ENCODE measurements at places on chromosomes 11 and 22.
A peak's percentile ranks its signal among the peaks of the same experiment; 100 is the strongest.

GRCh38 chr22:39808081-39808480 is 85.5 kb downstream of the ENTHD1 start:
- no peak for DNase-seq

DNA sequence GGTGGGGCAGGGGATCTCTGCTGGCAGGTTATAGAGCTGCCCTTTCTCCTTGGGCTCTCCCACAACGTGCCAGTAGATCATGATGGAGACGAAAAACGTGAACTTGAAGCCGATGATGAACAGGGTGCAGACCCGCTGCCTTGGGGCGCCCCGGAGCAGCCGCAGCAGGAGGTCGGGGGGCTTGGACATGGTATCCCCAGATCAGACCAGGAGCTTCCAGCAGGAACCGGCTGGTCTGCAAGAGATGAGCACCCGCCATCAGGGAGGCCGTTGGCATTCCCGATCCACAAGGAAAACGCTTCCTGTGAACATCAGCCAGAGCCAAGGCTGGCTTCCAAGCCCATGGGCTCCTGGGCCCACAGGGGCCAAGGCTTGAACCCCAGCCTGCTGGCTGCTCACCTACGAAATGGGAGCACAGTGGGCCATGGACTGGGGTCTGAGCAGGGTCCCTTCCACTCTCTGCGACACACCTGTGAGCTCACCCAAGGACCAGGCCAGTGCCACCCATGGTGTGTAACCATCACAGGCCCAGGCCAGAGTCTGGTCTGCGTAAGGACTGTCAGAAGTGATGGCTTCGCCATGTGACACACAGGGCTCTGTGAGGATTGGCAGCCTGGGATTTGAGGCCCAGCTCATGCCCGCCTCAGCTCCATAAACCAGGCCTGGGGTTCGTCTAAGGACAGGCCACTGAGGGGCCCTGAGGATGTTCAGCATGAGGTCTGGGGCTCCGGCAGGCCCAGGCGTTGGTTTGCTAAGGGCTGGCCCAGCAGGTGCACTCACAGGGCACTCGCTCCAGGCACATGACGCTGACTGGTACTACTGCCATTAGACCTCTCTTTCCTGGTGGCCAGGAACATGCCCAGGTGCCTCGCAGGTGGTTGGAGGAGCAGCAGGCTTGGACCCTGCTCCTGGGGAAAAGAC is 26.6 kb downstream of the A4GALT start:
- DNase-seq = no peak

DNA sequence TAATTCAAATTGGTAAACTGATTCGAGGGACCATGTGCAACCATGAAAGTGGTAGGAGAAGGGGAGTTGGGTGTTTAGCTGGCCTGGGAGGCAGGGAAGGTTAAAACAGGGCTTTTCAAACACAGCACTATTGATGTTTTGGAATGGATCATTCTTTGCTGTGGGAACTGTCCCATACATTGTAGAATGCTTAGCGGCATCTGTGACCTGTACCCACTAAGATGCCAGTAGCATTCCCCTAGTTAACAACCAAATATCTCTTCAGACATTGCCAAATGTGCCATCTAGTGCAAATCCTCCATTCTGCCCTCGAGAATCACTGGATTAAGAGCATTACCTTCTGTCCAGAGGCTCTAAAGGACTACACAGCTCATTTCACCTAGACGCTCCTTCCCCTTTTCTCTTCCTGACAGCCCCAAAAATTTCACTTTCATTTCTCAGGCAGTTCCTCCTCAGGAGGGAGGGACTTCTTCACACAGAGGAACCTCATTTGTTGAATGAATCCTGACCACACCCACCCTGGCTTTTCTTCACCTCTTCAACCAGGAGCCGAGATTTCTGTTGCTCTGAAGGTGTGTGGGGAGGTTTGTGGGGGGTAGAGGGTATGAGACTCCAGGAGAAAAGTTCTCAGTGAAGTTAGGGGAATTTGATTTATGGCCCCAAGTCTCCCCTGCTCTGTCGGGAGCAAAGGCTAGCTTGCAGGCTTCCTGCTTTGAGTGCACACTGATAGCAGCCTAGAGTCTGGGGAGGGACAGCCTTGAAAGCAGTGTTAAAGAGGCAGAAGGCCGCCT is at the start of gene TRIM34:
Gene TRIM34, plus strand, starts transcription at position 513 of the 791 bp plus-strand sequence. CDS start 7,331 bp downstream, outside the sequence.
- peak; percentile 57 for DNase-seq

DNA sequence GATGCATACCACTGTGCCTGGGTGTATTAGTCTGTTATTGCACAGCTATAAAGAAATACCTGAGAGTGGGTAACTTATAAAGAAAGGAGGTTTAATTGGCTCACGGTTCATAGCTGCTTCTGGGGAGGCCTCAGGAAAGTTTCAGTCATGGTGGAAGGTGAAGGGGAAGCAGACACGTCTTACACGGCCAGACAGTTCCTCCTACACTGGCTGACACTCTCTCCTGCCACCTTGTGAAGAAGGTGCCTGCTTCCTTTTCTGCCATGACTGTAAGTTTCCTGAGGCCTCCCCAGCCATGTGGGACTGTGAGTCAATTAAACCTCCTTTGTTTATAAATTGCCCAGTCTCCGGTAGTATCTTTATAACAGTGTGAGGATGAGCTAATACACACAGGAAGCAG is 33.6 kb upstream of the CD81 start:
- no peak for DNase-seq

GRCh38 chr11:61682093-61682732 is 2.0 kb downstream of the DAGLA start:
- DNase-seq = peak; percentile 36

GRCh38 chr11:119641983-119642745 is 86.8 kb downstream of the NECTIN1 start:
- no peak for DNase-seq

DNA sequence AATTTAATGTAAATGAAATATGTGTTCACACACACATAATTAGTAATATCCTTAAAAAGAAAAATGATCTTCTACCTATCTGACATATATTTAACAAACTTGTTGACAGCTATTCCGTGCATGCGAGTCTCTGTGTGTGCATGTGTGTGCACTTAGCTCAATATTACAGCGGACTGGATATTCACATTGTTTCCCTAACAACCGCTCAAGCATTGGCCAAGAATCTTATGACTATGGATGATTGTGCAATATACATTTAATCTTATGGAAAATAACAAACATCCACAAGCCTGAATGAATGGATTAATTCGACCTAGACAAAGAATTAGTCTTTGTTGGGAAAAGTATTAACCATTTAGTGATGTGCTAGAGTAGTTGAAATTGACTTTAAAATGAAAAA is 1078.6 kb downstream of the LRRC4C start:
- DNase-seq = no peak

- DNase-seq = peak; percentile 17
These were observed 157.7 kb downstream of the C11orf91 start for GRCh38 chr11:33542921-33543320.

- peak; percentile 79 for DNase-seq
These were observed at the start of gene MMP10 for GRCh38 chr11:102780491-102780918. MMP10 (minus strand) TSS chr11:102780628; CDS start chr11:102780591, 37 bp downstream.

DNA sequence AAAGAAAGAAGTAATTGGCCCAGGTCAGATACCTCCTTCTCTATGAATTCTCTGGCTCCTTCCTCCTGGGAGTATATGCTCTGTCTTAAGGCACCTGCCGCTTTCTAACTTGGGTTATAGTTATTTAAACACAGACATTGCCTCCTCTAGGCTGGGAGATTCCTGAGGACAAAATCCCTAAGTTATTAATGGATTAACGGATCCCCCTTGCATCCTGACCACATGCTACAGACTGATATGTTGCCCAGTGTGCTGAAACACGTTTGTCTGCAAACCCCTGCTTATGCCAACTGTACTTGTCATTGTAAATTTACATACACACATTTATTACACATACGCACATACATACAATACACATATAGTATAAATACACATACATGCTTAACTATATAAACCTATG is 35.3 kb downstream of the PACSIN2 start:
- no peak for DNase-seq

DNA sequence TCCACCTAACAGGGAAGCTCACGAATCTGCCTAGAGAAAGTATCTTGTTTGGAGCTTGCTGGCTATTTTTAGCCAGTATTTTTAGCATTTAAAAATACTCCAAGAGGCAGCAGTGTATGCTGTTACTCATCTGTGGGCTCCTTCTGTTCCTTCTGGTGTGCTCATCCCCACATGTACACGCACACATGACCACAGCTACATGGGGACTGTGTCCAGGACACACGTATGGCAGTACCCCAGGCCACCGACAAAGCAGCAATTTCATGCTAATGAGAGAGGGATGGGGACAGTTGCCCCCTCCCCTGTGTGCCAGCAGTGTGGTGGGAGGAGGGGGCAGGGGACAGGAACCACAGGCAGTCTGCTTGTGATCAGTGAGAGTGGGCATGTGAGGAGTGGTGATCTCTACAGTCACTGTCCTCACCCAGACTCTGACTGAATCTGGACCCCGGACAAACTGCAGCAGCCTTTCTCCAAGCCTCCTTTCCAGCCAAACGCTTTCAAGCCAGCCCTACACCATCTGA is 16.4 kb downstream of the USP2 start:
- no peak for DNase-seq

DNA sequence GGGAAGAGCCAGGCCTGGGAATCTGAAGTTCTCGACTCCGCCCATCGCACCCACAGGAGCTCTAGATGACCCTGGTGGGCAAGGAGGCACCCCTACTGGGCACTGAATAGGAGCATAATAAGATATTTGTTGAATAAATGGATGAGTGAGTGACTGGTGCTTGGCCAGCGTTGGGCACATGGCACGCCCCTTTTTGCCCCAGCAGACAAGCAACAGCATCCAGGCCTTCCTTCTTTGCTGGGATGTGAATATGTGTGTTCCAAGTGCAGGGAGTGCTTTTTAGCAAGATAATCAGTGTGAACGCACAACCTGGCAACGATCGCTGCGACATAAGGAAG is 443 bp upstream of the CELF1 start:
- no peak for DNase-seq

DNA sequence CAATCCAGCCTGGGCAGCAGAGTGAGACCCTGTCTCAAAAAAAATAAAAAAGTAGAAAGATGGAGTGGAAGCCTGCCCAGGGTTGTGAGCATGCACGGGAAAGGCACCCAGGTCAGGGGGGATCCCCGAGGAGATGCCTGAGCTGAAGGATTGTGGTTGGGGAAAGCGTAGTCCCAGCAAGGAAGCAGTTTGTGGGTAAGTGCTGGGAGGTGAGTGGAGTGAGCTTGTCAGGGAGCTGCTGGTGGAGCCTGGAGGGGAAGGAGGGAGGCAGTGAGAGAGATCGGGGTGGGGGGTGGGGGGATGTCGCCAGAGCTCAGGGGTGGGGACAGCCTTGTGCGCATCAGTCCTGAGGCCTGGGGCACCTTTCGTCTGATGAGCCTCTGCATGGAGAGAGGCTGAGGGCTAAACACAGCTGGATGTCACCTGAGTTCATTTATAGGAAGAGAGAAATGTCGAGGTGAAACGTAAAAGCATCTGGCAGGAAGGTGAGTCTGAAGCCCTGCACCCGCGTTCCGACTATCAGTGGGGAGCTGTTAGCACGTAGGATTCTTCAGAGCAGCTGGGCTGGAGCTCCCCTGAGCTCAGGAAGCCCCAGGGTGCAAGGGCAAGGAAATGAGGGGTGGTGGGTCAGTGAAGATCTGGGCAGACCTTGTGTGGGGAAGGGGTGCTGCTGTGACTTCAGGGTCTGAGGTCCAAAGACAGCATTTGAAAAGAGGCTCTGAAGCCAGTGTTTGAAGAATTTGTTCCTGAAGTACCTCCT is 10.2 kb downstream of the TMEM121B start:
- DNase-seq = no peak

DNA sequence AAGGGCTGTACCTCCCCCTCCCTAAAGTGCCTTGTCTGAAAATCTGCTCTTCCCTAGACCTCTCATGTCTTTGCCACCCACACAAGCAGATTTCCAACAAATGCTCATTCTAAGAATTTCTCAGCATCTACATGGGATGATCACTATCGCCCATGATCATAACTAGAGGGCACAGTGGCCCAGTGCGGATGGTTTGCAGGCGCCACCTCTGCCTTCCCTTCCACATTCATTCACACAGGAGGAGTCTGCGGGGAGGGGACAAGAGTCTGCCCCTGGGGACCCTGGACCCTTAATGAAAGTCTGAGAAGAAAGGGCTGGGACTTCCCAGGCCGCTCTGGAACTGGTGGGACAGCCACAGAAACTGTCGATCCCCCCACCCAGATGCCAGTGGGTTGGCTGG is 28.9 kb downstream of the KCTD17 start:
- DNase-seq = no peak

GRCh38 chr11:93773045-93773477 is 11.0 kb upstream of the MED17 start:
- no peak for DNase-seq

DNA sequence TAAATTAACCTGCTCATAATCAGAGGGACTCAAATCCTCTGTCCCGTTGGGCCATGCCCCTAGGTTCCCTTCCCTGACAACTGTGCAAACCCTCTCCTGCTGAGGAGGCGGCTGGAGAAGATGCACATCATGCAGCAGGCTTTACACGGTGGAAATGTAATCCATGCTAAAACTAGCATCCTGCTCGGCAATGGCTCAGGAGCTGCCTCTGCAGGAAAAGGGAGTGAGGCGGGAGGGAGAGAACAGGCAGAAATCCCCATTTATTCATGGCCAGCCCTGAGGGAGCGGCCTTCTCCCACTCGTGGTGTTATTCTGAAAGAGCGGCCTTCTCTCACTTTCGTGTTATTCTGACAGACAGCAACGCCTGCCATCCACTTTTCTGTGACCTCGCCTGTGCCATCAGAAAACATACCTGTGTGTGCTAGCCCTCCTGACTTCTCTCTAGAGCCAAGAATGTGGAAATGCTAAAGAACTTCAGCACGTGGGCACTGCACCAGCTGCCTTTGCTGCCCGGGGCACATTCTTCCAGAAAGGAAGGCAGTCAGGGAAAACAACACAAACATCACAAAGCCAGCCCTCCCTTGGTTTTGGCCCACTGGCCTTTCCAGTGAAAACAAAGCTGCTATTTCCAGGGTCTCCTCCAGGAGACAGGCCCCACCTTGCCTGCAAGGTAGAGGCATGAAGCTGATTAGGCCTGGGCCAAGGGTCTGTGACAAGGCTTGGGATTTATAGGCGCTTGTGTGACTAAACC is 62.9 kb upstream of the BID start:
- no peak for DNase-seq

DNA sequence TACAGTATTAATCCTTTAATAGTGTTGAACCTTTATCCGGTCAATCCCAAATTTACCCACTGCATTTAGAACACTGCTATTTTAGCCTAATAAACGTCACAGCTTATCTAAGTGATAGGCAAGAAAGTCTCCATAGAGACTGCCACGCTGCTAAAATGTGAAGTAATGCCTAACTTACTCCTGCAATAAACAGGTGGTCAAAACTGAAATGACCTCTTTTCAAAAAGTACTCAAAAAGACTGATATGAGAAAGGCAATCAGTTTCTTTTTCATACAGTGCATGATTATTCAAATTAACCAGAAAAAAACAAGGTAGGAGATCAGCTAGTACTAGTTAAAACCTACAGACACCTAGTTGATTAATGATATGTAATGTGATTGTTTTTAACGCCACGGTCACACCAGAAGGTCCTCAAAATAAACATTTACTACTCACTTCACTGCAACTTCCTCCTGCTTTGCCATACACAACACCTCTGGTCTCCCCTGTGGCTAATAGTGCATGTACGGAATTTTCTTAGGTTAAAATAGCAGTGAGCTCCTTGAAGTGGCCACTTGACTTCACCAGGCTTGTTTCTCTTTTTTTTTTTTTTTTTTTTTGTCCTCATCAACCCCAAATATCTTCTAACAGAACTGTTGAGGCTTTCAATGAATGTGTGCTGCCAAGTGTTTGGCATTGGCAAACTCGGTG is 8.8 kb downstream of the ATP5MG start:
- DNase-seq = no peak
